ENCODE measurements at places on chromosomes 5 and 9.

GRCh38 chr5:61801174-61801573 lies 469.1 kb downstream of the ZSWIM6 start:
- no peak for DNase-seq

- DNase-seq = no peak
Measured at GRCh38 chr9:75927356-75927755, 36.9 kb downstream of the PCSK5 start.

DNA sequence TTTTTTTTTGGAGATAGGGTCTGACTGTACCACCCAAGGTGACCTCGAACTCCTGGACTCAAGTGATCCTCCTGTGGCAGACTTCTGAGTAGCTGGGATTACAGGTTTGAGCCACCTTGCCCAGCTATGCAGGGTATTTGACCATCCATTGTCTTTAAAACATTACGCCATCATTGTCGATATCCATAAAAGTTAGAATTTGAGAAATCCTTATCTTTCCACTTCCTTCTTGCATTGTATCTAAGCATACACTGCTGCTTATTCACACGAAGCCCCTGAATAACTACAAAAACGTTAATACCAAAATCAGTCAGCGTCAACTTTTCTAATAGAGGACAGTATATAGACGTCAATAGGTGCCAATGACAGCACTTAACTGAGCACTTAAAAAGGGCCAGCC lies 5.4 kb upstream of the OTULINL start:
- no peak for DNase-seq

DNA sequence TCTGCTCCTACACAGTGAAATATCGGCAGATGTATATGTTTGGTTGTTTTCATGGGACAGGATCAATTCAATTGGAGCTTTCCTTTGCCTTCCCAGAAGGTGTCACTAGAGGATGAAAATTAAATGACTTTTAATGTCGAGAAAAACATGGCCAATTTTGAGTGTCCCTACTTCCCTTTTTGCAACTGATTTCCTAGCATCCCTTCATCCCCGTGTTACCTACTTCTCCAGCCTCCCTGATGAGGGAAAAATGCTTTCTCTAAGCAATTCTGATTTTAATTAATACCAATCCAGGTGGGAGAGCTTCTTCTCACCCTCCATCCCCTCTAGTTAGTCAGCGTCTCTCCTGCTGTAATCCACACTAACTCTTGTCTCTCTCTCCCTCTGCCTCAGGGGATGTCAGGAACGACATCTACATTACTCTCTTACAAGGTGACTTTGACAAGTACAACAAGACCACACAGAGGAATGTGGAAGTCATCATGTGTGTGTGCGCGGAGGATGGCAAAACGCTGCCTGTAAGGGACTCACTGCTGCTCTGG lies 64.9 kb downstream of the DOCK2 start:
- DNase-seq = no peak

GRCh38 chr5:40945111-40945510 lies 35.8 kb downstream of the C7 start:
- no peak for DNase-seq

DNA sequence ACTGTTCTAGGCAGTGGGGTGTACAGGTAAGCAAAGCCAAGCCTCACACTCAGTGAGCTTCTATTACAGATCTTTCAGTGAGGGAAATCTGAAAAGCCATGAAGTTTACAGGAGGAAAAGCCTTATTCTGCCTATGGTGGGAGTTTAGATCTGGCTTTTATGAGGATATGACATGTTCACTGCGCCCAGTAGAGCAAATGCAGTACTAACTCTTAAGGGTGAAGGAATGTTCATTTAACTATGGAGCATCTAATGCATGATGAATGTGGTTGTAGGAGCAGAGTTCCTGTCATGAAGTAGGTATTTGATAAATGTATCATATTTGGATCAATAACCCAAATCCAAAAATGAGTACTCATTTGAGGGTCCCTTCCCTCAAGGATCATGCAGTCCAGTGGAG lies 230.2 kb upstream of the PAPPA start:
- no peak for DNase-seq

GRCh38 chr9:80932181-80932580 lies 757.2 kb downstream of the TLE1 start:
- no peak for DNase-seq

DNA sequence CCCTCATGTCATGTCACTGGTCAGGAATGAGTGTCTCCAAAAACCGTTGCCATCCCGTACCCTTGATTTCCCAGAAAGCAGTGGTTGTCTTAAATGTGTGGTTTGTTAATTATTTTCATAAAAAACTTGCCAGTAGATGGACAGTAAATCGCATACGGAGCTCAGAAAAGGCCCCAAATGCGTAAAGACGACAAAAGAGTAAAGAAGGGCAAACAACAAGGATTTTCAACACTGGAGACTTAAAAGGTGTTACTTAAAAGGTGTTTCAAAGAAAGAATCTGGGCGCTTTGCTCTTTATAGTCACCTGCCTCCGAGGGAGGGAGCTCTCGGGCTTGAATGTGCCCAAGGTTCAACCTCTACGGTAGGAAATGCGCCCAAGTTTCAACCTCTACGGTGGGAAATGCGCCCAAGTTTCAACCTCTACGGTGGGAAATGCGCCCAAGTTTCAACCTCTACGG lies 734 bp downstream of the KIF27 start:
- no peak for DNase-seq

DNA sequence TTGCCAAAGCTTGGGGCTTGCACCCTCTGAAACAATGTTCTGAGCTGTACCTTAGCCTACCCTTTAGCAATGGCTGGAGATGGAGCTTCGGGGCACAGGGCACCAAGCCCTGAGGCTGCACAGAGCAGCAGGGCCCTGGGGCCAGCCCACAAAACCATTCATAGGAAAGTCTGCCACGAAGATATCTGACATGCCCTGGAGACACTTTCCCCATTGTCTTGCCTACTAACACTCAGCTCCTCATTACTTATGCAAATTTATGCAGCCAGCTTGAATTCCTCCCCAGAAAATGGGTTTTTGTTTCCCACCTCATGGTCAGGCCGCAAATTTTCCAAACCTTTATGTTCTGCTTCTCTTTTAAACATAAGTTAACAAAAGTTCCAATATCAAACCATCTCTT lies 105.7 kb downstream of the DTWD2 start:
- no peak for DNase-seq

GRCh38 chr9:91426123-91426745 lies 2.6 kb upstream of the NFIL3 start:
- no peak for DNase-seq

GRCh38 chr5:107806271-107806670 lies 135.5 kb upstream of the EFNA5 start:
- DNase-seq = no peak

GRCh38 chr5:34657988-34658387 lies 1.9 kb downstream of the RAI14 start:
- DNase-seq = no peak

DNA sequence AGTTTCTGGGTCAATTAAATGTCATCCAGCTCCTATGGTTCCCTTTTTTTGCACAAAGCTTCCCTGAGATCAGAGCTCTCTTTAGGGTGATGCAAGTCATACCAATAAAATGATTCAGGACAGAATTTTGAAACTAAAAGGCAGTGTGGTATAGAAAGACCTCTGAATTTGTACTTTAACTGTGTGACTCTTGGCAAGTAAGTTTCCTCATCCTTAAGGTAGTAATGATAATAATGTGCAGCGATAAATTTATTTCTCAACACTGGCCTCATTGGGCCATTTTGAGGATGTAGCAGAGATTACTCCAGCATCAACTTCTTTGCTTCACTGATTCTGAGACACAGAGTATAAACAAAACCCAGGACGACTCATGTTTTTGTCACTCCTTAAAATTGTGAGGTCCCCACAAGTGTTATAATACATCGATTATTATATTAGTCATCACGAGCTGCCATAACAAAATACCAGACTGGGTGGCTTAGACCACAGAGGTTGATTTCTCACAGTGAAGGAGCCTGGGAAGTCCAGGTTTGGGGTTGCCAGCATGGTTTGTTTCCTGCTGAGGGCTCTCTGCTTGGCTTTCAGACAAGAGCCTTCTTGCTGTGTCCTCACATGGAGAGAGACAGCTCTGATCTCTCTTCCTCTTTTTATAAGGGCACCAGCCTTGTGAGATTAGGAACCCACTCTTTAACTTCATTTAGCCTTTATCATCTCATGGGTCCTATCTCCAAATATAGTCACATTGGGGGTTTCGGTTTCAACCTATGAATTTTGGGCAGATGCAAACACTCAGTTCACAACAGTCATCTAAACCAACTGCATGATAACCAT lies 293.0 kb downstream of the ZNF608 start:
- DNase-seq = no peak

DNA sequence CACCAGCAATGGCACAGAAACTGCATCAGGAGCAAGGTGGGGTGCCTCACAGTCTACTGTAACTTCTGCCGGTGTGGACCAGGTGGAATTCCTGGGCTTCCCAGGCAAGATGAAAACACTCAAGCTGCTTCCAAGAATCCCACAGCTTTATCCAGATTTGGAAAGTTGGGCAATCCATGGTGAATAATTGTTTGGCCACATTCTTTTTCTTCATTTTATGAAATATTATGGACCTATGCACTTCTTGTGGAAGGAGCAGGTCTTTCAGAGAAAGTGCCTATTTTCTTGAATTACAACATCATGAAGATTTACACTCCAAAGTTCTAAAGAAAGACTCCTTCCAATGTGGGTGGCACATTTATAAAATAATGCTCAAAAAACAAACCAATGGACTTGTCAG lies 503.6 kb downstream of the SEMA5A start:
- DNase-seq = no peak

DNA sequence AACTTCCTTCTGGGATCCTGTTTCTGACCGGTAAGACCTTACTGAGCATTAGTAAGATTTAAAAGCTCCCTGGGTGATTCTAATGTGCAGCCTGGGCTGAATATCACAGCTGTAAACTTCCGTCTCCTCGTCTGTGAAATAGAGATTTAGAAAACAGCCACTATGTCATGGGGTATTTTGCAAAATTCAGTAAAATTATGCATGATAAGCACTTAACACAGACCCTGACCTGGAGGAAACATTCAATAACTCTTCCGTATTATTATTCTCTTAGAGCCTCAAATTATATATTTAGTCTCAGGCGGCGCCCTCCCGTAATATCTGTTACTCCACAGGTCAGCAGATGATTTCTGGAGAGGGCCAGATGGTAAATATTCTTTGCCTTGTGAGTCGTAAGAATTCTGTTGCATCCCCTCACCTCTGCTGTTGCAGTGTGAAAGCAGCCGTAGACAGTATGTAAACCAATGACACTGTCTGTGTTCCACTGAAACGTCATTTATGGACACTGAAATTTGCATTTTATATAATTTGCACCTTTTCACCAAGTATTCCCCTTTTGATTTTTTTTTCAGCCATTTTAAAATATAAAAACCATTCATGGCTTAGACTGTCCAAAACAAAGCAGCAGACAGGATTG lies 39.2 kb upstream of the RARS1 start:
- no peak for DNase-seq

DNA sequence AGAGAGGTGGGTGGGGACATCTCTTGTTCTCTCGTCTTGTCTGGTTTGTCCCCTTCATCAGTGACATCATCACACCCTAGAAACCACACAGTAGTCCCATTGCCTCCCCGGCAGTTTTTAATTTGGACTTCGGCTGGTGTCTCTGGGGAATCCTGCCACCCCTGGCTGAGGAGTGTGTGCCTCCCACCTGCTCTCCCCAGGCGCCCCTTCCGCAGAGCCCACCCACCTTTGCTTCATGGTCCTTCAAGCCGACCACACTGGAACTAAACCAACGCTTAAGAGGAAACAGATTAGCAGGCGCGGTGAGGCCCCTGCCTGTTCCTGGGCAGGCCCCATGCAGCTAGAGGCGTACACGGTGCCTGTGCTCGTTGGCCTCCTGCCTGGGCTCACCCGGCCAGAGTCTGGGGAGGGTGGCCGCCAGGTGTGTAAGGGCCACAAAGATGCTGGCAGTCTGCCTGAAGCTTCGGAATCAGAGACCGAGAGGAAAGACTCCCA lies 107.6 kb upstream of the SPRY4 start:
- DNase-seq = no peak

- no peak for DNase-seq
Measured at GRCh38 chr5:111227801-111228200, 3.6 kb downstream of the CAMK4 start.
